Central memory CD4-positive, alpha-beta T cell (primary cell): ENCODE measurements at places on chromosomes 5 and 9.

DNA sequence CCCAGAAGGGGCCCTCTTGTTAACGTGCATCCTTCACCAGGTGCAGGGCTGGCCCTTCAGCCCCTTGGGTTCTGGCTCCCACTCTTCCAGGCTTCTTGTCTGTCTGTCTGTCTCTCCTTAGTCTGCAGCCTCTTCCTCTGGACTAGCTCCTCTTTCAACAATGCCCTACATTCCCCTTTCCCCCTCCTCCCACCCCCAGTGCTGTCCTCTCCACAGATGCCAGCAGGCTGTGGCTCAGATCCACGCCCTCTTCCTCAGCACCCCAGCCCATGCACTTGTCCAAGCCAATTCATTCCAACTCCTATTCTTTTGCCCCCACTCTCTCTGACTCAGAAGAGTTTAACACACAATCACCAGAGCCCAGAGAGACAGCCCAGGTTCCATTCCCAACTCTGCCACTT is 45.2 kb upstream of the ALDH1B1 start:
- DNase-seq: no peak

- DNase-seq: no peak
Measured at GRCh38 chr5:93022796-93023447, 558.1 kb downstream of the NR2F1-AS1 start.

- DNase-seq: no peak
Measured at GRCh38 chr9:131228988-131229387, 47.3 kb downstream of the FAM78A start.

DNA sequence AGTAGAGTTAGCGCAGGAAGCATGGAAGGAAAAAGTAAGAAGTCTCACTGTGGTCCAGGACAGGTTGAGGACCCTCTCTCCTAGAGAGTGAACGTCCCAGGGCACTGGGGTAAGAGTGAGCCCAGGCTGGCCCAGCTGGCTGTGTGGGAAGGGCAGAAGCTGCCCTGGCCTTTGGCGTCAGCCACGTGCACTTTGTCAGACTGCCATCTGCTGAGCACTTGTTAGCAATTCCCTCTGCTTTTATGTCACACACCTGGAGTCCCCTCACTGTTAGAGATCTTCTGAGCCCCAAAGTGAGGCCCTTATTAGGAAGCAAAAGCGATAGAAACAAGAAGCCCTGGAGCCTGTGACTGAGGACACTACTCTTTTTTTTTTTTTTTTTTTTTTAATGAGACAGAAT is 79.1 kb downstream of the UGCG start:
- DNase-seq: no peak

- no peak for DNase-seq
Measured at GRCh38 chr9:82022121-82022520, 33.5 kb downstream of the SPATA31D1 start.

DNA sequence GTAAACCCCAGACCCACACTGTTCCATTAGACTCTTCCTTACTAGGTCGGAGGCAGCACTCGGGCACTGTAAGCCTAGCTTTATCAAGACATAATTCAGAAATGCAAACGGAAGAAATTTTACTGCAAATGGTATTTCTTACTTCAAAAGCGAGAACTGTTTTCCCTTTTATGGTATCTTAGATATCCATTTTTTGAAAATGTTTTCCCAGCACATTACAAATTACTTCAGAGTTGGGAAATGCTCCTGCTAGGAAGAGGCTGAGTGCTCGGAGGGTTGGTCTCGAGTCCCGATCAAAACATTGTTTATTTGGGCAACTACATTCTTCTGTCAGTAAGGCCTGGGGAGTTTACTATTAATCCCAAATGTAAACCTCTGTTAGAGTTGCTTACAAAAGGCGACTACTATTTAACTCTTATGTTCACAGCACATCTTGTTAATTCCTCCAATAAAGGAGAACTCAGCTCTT is 332.9 kb downstream of the CWC27 start:
- no peak for DNase-seq

- DNase-seq: no peak
Measured at GRCh38 chr5:88884608-88884877, 1.6 kb upstream of the MEF2C start.

GRCh38 chr5:72110394-72111013 is 3.2 kb downstream of the MAP1B start:
- no peak for DNase-seq

DNA sequence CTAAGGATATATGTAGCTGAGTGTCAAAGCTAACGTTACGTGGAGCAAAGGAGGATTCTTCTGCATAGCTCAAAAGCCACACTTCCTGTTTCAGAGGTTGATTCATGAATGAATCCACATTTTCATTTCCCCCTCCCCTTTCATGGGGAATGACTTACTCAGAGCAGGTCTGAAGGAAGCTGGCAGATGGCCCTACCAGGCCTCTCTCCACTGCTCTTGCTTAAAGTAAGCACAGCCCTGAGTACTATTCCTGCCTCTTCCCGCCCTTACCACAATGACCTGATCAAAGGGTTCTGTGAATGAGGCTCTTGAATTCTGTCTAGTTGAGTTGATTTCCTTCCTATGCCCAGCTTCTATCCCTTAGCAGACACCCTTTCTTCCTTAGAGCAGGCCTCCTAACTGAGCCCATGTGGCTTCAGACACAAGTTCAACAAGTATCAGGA is 6.3 kb downstream of the IGIP start:
- DNase-seq: no peak

DNA sequence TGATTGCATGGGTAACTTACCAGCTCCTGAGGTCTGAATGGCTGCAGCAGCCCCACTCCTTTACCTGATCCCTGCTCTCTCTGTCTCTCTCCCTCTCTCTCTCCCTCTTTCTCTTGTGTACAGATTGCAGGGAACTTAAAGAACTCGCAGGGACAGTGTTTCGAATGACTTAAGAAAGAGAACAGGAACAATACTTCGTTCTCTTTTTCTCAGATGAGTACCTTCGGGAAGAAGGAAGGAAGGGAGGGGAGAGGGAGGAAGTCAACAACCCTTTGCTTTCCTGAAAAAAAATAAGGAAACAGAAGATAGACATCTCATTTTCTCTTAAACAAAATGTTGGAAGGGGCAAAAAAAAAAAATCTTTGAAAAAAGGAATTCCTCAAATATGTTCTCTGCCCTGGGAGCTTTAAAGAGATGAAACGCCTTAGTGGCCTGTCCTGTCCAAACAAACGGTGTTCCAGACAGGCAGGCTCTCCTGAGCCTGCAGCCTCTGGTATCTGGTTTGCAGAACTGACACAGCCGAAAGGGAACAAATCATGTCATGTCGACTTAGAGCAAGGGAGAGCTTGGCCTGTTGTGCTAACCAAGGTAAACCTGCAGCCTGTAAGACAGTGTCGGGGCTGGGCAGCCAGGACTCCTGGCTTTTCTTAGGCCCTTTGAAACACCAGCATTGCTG is at the start of gene ZNF366:
Gene ZNF366 (minus strand): TSS at position 180 of the 676 bp plus-strand sequence. CDS start 45,914 bp downstream, outside the sequence.
- no peak for DNase-seq

GRCh38 chr5:147935032-147935431 is 28.7 kb upstream of the C5orf46 start:
- DNase-seq: no peak
